ENCODE measurements at places on chromosomes 4 and X.

GRCh38 chr4:188002751-188003150 lies 7.2 kb downstream of the ZFP42 start:
- DNase-seq, result no peak

DNA sequence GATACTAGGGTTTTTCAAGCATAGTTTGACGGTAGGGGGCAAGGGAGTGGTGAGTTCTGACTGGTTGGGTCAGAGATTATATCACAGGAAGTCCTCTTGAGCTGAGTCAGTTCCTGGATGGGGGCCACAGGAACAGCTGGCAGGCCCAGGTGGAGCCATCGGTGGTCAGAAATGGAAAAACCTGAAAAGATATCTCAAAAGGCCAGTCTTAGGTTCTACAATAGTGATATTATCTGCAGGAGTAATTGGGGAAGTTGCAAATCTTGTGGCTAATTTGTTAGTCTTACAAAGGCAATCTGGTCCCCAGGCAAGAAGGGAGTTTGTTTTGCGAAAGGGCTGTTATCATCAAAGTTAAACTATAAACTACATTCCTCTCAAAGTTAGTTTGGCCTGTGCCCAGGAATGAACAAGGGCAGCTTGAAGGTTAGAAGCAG lies 159.3 kb downstream of the PTCHD1 start:
- DNase-seq, result peak; percentile 0

DNA sequence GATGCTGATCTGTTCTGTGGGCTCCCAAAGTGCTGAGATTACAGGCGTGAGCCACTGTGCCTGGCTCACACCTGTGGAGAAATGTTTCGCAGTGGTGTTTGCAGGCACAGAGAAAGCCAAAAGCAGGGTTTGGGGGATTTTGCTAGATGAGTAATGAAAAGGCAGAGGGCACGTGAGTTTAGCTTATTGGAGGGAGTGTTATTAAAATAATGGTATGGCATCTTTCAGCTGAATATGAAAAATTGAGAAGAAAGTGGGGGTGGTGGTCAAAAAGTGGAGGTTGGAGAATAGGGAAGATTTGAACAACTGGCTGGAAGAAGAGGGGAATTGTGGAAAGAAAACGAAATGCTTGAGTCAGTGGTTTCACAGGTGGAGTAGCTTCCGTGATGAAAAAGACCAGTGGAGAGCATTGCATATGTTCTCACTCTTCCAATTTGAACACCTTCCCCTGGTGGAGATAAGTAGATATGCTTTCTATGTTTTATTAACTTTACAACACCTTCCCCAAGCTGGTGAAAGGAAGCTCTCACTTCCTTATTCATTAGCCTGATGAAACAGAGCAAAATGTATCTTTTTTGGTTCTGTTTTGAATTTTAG lies 1.1 kb upstream of the CHST7 start:
- DNase-seq, result no peak

DNA sequence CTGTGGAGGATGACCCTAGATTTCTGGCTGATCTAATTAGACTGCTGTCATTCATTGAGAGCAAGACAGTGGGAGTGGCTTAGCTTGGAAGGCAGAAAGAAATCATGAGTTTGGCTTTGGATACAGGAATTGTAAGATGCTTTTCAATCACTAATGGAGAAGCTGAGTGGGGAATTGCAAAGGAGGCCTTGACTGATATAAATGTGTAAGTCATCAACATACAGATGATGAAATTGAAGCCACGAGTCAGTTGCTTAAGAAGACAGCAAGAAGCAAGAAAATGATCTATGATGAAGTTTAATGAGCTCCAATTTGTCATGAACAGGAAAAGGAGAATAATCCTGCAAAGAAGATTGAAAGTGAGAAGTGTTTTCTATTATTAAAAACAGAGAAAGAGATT lies 136.7 kb upstream of the C1QTNF7 start:
- peak; percentile 30 for DNase-seq

DNA sequence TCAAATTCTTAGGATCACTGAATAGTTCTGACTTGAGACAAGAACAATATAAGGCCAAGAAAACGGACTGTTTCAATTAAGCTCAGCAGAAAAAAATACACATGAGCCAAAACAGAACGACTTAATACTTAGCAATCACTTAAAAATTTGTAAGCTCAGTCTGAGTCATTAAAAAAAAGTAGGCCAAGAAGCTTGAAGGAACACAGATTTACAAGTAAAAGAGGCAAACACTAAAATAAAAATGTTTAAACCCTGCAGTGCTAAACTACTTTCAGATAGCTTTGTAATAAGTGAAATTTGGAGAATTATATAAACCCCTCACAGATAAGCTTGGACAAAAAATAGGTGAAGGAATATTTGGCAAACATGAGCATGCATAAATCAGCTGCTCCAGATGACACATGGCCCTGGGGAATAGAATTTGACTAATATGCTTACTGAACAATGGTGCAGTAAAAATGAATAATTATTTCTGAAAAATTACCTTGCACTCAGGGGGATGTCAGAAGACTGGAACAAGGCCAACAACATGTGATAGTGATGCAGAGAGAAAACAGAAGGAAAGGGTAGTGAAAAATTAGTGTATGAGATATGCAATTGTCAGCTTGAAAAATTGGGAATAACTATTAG lies 49.6 kb downstream of the LNX1 start:
- DNase-seq, result peak; percentile 96

DNA sequence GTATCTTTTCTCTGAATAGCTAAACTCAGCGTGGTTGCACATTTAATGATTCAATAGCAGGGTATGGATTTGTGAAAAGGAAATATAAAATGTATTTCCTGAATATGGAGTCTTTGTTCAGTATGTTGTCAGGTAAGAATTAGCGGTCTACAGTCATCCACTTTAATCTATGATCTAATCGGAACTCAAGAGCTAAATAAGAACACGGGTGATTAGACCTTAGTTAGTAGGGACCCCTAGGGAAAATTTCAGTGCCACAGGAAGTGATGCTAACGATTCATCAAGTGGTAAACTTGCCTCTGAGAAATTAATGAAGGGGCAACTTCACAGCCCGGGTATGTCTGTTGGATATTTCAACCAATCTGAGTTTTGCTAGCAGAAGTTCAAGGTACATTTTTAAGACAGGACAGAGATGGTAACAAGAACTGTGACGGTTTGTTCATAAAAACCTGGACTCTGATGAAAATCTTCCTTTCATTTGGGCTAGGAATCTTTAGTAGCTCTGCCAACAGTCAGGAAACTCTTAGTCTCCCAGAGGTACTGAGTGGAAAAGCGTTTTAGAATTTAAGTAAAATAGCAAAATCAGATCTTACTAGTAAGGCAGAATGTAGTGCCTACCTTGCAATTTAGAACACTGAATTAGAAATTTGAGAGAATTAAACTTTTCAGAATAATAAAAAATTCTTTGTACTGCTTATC lies 47.1 kb downstream of the PCDH7 start:
- no peak for DNase-seq

DNA sequence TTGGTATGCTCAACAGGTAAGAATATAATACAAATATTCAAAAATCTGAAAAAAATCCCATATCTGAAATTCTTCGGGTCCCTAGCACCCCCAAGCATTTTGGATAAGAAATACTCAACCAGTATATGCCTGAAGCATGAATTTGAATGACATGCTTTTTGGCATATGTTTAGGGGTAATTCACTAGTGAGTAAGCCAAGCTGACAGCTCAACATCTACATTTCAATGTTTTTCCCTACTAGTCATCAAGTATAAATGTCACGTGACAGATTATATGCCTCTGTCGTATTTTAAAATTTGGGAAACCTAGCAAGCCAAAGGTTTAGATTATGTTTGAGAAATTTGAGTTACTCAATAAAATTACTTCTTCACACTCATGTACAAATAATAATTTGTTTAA lies 125.1 kb downstream of the FGF16 start:
- DNase-seq, result peak; percentile 20

- DNase-seq, result no peak
These were observed 33.3 kb upstream of the VCX2 start for GRCh38 chrX:8204169-8204935.

DNA sequence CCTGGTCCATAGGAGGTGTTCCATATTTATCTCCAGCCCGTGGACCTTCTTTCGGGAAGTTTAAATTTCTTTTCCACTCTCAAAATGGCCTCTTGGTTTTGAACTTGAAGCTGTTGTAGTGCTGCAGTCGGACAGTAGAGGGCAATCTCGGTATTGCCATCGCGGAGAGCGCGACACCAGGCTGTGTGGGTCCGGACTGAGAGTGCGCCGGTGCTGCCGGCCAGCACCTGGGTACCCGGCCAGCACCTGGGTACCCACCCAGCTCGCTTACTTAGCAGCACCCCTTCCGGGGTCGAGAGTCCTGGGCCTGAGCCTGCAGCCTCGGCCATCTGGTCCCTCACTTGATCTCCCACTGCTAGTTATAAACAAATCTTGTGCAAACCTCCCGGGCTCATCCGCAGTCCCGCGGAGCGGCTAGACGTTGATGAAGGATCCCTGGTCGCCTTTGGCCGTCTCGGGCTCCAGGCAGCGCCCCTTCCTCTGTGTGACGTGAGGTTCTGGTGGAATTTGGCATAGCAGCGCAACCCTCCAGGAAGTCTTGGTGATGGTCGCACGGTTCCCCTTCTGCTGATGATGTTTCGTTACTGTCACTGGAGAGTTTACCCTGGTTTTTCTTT lies 18.0 kb downstream of the FAM9A start:
- peak; percentile 17 for DNase-seq

GRCh38 chrX:87236830-87237440 lies 280.7 kb upstream of the KLHL4 start:
- DNase-seq, result no peak

DNA sequence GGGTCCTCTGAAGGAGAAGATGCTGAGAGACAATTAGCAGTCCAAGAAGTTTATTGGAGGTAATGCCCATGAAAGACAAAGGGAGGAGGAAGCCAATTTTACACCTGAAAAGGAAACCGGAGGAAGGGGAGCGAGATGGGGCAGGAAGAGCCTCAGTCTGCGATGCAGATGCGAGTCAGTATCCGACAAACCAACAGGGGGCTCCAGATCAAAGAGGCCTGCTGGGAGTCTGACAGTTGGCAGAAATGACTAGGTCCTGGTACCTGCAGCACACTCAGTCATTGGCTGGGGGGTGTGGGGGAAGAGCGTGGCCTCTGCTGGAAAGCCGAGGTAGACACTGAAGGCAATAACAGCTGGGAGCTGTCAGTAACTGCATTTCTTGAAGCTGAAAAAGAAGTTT lies 231.1 kb upstream of the CENPE start:
- DNase-seq, result peak; percentile 0

DNA sequence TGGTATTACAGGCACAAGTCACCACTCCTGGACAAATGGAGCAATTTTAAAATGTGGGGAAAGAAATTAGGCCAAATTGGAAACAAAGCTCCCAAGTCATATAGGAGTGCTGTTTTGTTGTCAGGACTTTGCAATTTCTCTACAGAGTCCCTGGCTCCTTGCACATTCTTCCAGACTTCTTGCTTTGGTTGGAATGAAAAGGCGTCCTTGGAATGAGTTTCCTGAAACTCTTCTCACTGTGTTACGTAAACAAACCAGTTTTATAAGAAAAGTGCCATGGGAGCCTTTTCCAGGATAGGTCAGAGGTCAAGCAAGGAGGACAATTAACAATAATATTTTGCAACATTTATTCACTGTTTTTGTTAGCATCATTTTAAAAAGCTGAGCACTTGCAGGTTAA lies 32.4 kb upstream of the KIT start:
- no peak for DNase-seq

- peak; percentile 40 for DNase-seq
These were observed 44.1 kb upstream of the KDR start for GRCh38 chr4:55169352-55169961.

GRCh38 chr4:105620640-105621323 lies 68.4 kb downstream of the ARHGEF38 start:
- DNase-seq, result peak; percentile 43

DNA sequence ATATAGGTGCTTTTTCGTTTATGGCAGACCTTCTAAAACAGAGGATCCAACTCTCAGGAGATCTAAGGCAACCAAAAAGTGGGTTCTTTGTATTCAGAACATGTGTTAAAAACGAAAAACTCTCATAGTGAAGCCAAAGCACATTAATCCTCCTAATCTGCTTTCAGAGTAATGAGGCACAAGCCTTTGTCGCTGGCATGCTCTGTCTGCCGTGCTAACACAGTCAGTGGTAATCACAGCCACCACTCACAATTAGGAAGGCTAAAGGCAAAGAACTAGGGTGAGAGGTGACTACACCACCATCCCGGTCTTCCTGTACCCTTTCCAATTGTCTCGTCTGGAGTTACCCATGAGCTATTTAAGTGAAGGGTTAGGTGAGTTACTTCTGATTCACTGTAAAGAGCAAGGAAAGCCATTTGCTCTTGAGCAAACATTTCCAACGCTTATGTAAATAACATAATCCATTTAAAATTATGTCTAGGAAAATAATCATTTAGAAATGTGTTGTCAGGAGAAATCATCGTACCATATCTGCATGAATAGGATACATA lies 40.7 kb downstream of the NPY2R start:
- DNase-seq, result no peak

GRCh38 chr4:23932186-23932585 lies 42.3 kb upstream of the PPARGC1A start:
- DNase-seq, result no peak

DNA sequence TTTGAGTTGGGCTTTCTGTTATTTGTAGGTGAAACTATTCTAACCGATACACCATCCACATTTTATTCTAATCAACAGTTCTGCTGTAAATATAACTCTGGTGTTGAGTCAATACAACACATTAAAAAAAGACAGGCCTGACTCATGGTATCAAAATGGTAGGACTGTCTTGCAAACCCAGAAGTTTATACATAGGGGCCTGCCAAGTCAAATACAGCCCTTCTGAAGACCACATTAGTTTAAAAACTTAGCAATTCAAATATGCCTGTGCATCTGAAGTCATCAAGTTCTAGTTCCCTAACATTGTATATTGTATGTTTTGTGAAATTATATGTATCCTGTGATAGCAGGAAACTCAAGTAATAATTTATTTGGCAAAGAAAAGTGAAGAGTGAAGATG lies 24.4 kb upstream of the PDE5A start:
- peak; percentile 77 for DNase-seq

DNA sequence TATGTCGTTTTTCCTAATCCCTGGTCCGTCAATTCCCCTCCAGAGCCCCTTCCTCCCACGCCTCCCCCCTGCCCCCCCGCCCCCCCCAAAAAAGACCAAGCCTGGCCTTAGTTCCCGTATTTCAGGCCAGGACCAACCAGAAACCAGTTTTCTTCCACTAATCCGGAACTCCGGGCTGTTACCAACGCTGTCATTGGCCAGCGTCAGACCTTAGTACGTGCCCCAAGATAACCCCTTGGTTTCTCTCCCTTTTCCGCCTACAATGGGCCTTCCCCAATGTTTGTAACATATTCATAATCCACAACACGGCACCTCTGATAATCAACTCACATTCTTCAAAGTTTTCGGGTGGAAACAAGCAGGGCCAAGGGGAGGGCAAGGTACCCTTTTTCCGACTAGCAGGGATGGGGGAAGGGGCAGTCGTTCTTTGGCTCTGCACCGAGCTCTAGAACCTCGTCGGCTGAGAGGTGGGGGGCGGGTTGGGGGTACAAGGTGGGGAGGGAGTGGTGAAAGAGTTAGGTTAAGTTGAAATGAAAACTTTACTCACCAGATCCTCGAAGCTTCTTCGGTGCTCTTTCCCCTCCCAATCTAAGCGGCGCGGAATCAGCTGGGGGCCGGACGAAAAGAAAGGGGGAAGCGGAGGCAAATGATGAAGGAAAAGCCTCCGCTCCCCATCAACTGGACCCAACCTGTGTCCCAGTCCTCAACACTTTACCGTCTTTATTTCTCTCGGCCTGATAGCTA lies 1.5 kb downstream of the BRWD3 start:
- DNase-seq, result peak; percentile 76
